ENCODE measurements at places on chromosomes 6 and 20.

- DNase-seq, result no peak
Measured at GRCh38 chr6:31158863-31159855, 770 bp downstream of the TCF19 start.

- DNase-seq, result no peak
Measured at GRCh38 chr6:25694366-25694765, 42.4 kb downstream of the SCGN start.

DNA sequence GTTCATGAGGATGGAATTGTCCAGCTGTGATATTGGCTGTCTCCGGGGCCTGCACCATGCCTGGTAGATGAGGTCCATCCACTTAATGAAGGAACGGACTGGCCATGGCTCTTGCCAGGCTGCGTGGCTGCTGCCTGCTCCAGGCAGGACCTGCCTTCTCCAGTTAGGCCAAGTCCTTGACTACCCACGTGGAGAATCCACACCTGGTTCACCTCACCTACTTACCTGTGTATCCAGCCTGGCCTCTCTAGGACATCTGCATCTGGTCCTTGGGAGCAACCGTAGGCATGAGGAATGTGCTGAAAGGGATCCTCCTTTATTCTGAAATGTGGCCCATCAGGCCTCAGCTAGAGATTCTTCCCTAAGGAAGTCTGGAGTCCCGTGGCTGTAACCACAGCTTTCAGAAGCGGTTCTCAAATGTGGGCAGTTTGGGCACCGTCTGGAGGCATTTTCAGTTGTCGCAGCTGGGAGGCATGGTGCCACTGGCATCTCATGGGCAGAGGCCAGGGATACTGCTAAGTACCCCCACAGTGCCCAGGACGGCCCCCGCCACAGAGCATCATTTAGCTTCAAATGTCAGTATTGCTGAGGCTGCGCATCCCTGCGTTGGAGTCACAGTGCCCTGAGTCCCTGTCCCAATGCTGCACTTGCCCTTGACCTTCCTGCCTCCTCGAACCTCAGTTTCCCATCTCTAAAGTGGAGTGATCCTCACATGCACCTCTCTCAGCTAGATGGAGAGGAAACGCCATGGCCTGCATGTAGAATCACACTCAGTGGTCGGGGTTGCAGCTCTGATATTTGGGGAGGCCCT is 67.5 kb downstream of the PHACTR3 start:
- DNase-seq, result no peak

DNA sequence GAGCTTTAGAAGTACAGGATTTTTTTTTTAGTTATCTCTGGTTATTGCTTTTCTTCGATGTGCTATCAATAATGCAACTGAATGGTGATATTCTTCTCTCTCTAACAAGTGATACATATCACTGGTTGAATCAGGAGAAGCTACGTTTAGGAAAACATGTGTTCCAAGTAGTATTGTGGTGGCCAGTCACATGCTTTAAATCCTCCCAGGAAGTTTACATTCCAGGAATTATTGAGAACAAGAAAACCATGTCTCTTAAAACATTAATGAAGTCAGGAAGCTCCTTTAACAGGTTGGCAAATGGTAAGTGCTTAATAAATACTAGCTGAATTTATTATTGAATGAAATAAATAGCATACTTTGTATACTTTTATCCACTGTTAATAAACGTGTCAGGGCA is 371.1 kb downstream of the BCKDHB start:
- no peak for DNase-seq

GRCh38 chr6:160256445-160256844 is 2.2 kb downstream of the SLC22A2 start:
- DNase-seq, result no peak

- DNase-seq, result no peak
Measured at GRCh38 chr6:83948851-83949250, 84.7 kb upstream of the MRAP2 start.

DNA sequence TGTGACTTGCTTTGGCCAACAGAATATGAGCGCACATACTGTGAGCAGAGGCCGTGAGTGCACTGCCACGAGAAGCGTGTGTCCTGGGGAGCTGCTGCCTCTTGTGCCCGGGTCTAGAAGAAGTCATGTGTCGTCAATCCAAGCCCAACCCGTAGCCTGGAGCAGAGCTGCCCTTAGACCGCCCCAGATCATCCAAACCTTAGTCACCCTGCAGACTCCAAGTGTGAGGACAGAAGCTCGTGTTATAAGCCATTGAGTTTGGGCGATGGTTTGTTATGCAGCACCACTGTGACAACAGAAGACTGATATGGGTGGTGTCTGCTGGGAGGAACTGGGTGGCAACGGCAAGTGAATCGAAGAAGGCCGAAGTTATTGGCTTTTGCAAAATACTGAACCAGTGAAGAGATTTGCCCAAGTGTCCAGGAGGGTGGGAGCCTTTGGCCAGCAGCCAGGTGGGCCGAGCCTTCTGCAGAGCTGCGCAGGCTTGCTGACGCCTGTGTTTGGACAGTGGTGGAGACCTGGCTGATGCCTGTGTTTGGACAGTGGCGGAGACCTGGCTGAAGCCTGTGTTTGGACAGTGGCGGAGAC is 101.3 kb upstream of the SULF2 start:
- no peak for DNase-seq

DNA sequence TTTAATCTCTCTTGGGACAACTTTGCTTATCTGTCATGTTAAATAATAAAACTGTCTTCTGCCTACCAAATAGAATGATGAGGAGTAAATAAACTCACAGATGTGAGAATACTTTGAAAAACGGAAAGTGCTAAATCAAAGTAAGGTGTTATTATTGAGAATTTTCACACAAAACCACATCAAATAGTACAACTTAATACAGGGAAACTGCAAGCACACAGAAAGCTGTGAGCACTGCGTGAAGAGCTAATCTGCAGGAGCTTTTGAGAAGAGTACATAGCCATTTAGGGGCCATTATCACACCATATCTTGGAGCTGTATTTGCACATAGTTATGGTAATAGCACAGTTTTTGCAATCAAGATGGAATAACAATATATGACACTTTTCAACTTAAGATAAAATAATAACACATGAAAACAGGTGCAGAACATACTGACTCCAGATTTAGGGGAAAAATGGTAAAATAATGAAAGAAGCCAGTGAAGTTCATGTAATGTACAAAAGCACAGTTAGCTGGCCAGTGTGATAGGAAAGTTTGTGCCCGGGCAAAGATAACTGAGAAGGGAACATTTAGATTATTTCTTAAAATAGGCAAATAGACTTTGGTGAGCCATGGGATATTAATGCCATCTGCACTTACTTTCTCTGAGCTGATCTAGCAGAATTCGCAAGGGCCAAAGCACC is 398.5 kb upstream of the PLCB4 start:
- DNase-seq, result no peak

DNA sequence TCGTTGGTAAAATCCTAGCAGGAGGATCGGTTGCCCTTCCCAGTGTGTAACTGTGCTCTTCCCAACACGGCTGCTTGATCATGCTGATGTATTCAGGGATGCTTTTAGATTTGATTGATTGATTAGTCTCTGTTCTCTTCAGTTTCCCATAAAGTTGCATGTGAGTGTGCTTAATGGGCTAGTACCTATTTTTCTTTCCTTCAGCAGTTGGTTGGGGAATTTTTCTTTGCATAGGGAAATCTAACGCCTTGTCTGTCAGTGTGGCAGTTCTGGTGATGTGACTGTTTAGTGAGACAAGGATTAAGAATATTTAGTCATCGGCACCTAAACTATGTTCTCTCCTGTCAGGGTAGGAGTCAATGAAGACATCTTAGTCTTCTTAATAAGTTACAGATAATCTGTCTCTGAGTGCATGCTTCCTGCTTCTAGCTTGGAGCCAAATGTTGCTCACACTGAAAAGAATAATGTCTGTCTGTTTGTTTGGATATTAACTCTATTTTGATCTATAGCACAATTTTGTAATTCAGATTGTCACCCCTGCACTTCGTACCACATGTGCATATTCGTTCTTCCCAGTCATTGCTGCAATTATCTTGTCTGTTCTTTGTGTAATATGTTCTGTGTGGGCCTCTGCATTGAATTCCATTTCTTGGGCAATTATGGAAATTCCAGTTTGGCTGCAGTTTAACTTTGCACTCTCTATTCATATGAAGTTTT is 169.9 kb downstream of the EDN1 start:
- DNase-seq, result no peak

All from NCI-H446 treated with DMSO at 0.1 percent for 48 hours (cell line).